ENCODE measurements at places on chromosomes 11 and 22. TPM values are rescaled to one million over a fixed set of nuclear protein-coding genes. Genes with fewer than 3 reads are reported as not detected.

PACSIN2 gene
- 30.5 TPM for total RNA-seq

NPTXR gene
- 1.2 TPM for total RNA-seq

RCOR2 gene
- total RNA-seq, result 0.34 TPM

GRCh38 chr11:94922321-94923003 is 50.9 kb downstream of the CWC15 start:
- peaks cover 4% of the 10 kb centered on the region for H3K27me3 ChIP-seq
- H3K27ac ChIP-seq, result no peak overlapping the region
- H3K4me3 ChIP-seq, result no peak overlapping the region
- DNase-seq, result no peak

GRCh38 chr22:44530569-44530968 is 32.5 kb upstream of the RTL6 start:
- no peak overlapping the region for H3K27ac ChIP-seq
- DNase-seq, result no peak
- H3K36me3 ChIP-seq, result no peaks in the 10 kb centered on the region
- no peaks in the 10 kb centered on the region for H3K4me1 ChIP-seq
- H3K4me3 ChIP-seq, result no peak overlapping the region

DNA sequence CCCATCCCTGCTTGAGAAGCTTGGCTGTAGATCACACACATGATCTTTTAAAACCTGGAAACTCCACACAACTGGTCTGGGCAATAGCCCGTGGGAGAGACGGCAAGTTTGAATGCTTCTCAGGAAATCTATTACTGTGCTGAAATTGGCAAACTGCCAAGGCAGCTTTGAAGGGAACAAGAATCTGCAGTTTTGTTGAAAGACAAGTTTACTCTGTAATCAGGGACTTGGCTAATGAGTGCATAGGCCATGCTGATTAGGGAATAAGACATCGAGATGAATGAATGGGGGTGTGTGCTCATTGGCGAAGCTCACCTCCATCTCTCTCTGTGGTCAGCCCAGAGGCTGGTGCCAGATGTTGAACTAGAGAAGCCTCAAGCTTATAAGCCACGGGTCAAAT is 218.8 kb downstream of the HIPK3 start:
- H3K36me3 ChIP-seq, result no peaks in the 10 kb centered on the region
- no peak overlapping the region for H3K27ac ChIP-seq
- H3K27me3 ChIP-seq, result peaks cover 8% of the 10 kb centered on the region

GRCh38 chr11:68581439-68581838 is 102.9 kb upstream of the GAL start:
- no peak overlapping the region for H3K4me3 ChIP-seq
- peaks cover 29% of the 10 kb centered on the region for H3K4me1 ChIP-seq
- H3K27me3 ChIP-seq, result no peaks in the 10 kb centered on the region
- H3K36me3 ChIP-seq, result peaks cover 50% of the 10 kb centered on the region
- no peak for DNase-seq
- H3K27ac ChIP-seq, result no peak overlapping the region

Measured in activated T-helper 1 cell treated with anti-CD3 and anti-CD28 coated beads, Interleukin-12 subunit alpha, Interleukin-12 subunit beta, Interleukin-2, Interleukin-4 antibody, amounts not matched to agents 30 ng/mL and 10 ng/mL and 1 ng/mL, durations not matched to agents 14 hours and 24 hours and 36 hours (primary cell).